C1 segment of cervical spinal cord (tissue), 14 donors: ENCODE measurements at places on chromosomes 4 and X.

- no peak for DNase-seq
Observed at GRCh38 chrX:66638591-66639500, at the start of gene EDA2R. Gene EDA2R, minus strand, starts transcription at chrX:66639078. Its CDS starts 23,058 bp downstream, at chrX:66616020.

DNA sequence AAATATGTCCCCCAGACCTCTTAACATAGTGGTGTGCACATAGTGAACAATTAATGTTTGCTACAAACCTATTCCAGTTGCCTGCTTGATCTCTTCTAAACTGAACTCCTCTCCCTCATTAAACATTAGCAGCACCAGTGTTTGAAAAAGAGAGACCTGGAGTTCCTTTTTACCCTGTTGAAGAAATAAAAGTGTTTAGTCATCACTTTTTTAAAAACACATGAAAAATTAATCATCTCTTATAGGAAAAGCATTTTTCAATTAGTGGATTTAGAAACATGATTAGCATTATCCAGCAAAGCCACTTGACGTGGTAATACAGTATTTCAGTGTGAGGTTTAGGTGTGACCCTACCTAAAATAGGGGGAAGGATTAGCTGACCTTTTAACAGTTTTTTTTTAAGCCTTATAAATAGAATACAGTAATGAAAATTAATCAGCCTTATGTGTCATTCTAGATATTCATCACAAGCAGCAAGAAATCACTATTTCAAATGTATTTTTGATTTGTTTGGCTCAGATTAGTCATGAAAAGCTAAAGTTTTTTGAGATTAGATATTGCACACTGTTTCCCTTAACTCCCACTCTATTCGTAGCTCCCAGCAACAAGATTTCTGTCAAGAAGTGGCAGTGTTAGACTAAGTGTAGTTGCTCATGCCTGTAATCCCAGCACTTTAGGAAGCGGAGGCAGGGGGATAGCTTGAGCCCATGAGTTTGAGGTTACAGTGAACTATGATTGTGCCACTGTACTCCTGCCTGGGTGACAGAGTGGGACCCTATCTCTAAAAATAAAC is 26.2 kb downstream of the CUL4B start:
- no peak for DNase-seq

GRCh38 chr4:8744083-8744805 is 127.4 kb downstream of the HMX1 start:
- no peak for DNase-seq

GRCh38 chr4:71275570-71275969 is 63.2 kb upstream of the SLC4A4 start:
- no peak for DNase-seq
